A549 treated with CpdA at 1 μM for 4 hours (cell line): ENCODE measurements at places on chromosomes 2 and 18. TPM values are rescaled to one million over a fixed set of nuclear protein-coding genes. Genes with fewer than 3 reads are reported as not detected.

The ELOA2 gene
- not detected in 5 replicates for total RNA-seq

The INPP5D gene
- 0.49 to 1.1 TPM (median 0.75 TPM) in 5 replicates for total RNA-seq

The CRYBA2 gene
- total RNA-seq: 0.44 TPM in 1 of 5 replicates, not detected in the others

The IL36RN gene
- 0.03 to 0.07 TPM (median 0.06 TPM) in 4 of 5 replicates, not detected in the other for total RNA-seq

The ILKAP gene
- 36.0 to 46.8 TPM (median 42.3 TPM) in 5 replicates for total RNA-seq

The C18orf63 gene
- not detected in 5 replicates for total RNA-seq

The ALKAL2 gene
- not detected in 5 replicates for total RNA-seq

The SLC5A7 gene
- not detected in 5 replicates for total RNA-seq
